PC-3 (cell line): ENCODE measurements at places on chromosomes 5 and 9. TPM values are rescaled to one million over a fixed set of nuclear protein-coding genes. Genes with fewer than 3 reads are reported as not detected.

The ORM1 gene
- not detected in 2 replicates for total RNA-seq

The EIF4E1B gene
- not detected in 2 replicates for total RNA-seq

The CCDC187 gene
- 0.04 TPM in 1 of 2 replicates, not detected in the other for total RNA-seq

The HCN1 gene
- total RNA-seq: not detected in 2 replicates

The EQTN gene
- total RNA-seq: not detected in 2 replicates

The GNPDA1 gene
- total RNA-seq: 34.7 and 36.1 TPM in 2 replicates

The SLCO6A1 gene
- not detected in 2 replicates for total RNA-seq

The SPINK7 gene
- total RNA-seq: 0.15 TPM in 1 of 2 replicates, not detected in the other

The NIPAL4 gene
- 1.0 and 1.8 TPM in 2 replicates for total RNA-seq

The WNK2 gene
- 11.7 and 15.5 TPM in 2 replicates for total RNA-seq

The IFNA2 gene
- total RNA-seq: not detected in 2 replicates

GRCh38 chr5:36701085-36701698 is 94.8 kb downstream of the SLC1A3 start:
- no peak for DNase-seq

GRCh38 chr9:76610011-76610352 is 151.0 kb downstream of the GCNT1 start:
- DNase-seq: no peak

DNA sequence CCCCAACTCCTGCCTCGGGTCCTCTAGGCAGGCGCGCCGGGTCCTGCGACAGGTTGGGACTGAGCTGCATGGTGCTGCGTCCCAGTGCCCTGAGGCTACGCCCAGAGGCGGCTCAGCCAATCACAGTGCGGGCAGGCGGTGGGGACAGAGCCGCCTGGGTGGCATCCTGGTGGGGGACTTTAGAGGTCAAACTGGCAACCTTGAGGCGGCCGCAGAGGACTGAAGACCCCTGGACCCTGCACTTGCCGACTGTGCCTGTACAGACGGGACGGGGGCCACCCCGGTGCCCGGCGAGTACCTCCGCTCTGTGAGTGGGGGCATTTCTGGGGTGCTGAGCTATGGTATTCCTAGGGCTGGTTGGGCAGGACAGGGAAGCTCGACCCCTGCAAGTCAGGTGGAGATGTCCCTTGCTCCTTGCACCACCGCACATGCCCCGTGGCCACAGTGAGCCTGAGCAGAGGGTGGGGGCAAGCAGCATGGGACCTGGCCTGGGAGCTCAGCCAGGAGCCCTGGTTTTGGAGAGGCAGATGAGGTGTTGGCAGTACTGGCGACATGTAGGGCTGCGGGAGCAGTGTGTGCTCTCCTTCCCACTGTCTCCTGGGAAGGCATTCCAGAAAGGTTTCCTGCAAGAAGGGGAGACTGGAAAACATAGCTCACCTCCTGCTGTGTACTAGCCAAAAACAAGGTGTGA is 45.5 kb downstream of the CTSL start:
- DNase-seq: no peak

DNA sequence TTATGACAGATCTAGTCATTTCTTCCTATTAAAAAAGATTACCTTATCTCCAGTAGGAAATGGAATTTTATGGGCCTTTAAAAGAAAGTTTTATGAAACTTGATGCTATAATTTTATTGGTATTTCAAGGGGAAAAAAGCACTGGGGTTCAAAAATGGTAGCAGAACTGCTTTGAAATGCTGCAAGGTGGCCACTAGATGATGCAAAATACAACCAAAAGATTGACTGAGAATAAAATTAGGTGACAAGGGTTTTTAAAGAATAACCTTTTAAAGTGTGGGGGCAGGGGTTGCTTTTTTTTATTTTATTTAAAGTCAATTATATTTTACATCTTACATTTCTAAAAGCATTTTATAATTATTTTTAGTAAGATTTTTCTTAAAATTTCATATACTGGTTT is 61.7 kb downstream of the KLF9 start:
- DNase-seq: no peak

- no peak for DNase-seq
Observed at GRCh38 chr5:168879331-168879730, 300.2 kb upstream of the PANK3 start.

DNA sequence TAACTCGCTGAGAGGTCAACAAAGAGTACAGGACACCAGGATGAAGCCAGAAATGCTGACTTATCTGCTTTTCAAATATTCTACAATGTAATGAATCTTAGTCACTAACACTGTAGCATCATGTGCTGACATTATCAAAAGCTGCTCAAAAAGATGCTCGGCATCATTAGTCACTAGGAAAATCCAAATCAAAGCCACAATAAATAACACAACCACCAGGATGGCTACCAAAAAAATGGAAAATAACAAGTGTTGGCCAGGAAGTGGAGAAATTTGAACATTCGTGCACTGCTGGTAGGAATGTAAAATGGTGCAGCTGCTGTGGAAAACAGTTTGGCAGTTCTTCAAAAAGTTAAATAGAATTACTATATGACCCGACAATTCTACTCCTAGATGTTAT is 269.1 kb downstream of the GLIS3 start:
- no peak for DNase-seq

- DNase-seq: no peak
Observed at GRCh38 chr5:124234770-124235562, 511.5 kb downstream of the ZNF608 start.

DNA sequence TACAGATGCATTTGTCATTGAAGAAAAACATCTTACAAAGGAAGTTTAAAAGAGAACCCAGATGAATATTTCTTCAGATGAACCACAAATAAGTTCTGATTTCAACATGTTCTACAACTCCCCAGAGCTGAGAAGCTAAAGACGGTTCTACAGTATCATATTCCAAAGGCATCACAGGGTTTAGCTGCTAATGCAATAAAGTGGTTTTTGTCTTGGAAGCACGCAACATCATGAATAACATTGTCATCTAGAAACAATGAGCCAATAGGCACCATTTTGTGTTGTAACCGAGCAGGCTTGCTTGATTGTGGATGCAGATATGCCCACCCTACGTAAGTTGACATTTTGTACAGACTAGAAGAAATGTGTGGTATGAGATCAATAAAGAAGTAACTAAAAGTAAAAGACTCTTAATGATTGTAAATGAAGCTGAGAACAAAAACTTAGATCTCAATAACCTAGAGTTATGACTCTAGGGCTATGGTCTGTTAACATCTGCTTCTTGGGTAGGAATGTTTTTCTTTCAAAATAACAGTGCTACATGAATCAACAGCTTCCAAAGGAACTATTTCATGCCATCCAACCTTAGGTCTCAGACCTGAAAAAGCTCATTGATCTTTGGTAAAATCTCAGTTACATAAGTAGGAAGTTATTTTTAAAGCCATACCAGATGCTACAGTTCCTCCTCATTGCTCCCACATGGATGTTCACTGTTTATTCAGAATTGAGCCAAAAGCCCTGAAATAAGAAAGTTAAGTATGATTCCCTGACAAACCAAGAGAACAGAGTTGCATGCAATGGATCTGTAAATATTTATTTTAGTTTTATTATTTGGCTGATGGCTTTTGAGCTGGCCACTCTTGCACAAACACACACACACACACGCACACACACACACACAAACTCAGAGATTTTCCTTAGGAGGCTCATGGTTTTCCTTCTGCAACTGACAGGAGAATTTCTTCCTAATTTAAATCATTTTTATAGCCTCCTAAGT is 118.7 kb upstream of the SLCO6A1 start:
- peak; percentile 43 for DNase-seq

- DNase-seq: no peak
Observed at GRCh38 chr9:127856094-127856728, 1.8 kb upstream of the ENG start.

DNA sequence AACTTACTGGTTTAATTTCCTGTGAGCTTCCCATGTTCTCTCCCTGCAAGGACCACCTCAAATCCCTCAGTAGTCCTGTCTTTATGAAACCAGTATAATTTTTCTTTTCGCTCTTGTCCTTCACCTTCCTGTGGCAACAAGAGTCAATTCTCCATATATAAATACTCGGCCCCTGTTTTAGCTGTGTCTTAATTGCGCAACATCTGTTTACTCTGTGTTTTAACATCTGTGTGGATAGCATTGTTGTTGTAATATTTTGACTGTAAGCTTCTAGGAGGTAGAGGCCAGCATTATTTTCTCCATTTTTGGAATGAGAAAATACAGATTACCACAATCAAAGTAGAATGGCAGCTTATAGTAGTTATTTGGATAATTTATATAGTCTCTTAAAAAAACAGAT is 30.2 kb upstream of the CDKN2B start:
- peak; percentile 21 for DNase-seq

- no peak for DNase-seq
Observed at GRCh38 chr5:74976651-74977050, 75.7 kb downstream of the GCNT4 start.

DNA sequence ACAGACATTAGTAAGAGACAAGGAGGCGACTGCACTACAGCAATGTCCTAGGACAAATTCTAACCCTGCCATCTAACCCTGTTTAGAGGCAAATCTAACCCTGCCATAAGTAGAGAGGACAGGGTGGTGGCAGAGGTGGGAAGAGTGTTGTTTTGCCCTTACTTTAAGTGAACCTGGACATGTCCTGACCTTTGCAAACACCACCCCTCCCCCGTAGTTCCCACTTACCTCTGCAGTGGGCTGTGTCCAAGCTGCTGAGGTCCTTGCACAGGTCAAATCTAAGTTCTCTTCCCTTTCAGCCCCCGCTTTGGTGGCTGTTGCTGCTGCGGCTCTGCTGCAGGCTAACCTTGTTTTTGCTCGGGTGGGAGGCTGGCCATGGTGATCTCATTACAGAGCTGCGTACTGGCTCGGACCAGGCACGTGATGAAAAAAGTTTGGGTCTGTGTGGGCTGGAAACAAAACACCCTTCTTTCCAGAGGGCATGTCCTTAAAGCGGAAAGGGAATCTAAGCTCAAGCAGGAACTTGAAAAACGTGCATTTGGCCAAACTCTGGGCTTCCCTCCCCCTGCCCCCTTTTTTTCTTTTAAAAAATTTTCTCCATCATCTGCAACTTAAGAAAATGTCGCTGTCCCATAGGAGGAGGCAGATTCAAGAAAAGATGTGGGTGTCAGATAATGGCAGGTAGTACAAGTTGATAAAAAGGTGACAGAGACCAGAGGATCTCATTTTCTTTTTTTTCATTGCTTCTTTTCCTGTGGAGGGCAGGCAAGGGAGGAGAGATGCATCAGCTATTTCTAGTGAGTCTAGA is at the start of gene FAXDC2:
Gene FAXDC2 (minus strand): TSS at position 349 of the 808 bp plus-strand sequence. CDS start 12,425 bp downstream, outside the sequence.
- DNase-seq: no peak

DNA sequence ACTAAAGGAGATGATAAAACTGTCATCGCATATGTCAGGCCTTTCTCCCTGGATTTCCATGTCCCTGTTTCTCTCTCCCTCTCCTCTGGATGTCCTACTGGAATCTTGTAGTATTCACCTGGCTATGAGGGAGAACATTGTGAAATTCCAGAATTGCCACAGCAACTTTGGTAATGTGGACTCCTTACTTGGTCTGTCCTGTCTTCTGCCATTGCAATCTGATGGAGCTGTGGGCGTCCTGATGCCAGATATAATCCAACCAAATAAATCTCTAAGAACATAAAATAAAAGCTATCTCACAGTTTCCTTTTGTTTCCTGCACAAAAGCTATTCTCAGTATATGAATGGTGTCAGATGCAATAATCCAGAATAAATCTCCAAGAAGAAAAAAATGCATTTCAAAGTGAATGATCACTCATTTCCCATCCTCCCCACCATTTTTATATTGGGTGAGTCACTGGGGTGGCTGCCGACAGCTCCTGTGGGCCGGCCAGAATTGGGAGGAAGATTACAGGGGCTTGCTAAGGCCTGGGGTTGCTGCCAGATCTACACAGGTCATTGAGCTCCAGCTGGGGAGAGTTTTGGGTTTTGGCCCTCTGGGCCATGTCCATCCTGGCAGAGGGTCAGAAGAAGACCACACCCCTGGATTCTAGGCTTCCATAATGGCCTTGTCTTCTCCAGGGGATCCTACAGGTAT is 160.7 kb upstream of the PITX1 start:
- no peak for DNase-seq

GRCh38 chr5:132259069-132259851 is 1.8 kb downstream of the PDLIM4 start:
- no peak for DNase-seq

DNA sequence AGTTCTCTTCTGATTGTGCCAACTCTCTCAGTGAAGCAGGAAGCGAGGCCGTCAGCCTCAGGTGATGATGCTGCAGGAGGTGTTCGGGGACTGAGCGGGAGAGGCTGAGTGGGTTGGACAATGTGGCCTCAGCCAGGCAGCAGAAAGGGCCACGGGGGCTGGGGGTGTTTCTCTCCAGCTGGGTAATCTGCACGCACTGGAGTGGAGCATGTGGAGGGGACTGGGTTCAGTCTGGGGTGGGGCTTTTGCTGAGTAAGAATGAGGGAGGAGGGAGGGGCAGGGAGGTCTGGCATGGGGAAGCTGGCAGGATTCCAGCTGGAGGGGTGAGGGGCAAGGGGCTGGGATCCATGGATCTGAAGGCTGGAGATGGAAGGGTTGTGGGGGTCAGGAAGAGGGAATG is 60.8 kb upstream of the PHYKPL start:
- no peak for DNase-seq

DNA sequence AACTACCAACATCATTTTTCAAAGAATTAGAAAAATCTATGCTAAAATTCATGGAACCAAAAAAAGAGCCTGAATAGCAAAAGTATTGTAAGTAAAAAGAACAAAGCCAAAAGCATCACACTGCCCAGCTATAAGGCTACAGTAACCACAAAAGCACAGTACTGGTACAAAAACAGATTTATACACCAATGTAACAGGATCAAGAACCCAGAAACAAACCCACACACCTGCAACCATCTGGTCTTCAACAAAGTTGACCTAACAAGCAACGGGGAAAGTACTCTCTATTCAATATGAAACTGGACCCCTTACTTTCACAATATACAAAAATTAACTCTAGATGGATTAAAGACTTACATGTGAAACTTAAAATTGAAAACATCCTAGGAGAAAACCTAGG is 94.2 kb upstream of the TARS1 start:
- DNase-seq: no peak

GRCh38 chr9:21679432-21679831 is 123.0 kb upstream of the MTAP start:
- no peak for DNase-seq

GRCh38 chr9:135146766-135147473 is 59.5 kb downstream of the OLFM1 start:
- DNase-seq: no peak

GRCh38 chr9:18023332-18023731 is 444.5 kb downstream of the SH3GL2 start:
- no peak for DNase-seq

DNA sequence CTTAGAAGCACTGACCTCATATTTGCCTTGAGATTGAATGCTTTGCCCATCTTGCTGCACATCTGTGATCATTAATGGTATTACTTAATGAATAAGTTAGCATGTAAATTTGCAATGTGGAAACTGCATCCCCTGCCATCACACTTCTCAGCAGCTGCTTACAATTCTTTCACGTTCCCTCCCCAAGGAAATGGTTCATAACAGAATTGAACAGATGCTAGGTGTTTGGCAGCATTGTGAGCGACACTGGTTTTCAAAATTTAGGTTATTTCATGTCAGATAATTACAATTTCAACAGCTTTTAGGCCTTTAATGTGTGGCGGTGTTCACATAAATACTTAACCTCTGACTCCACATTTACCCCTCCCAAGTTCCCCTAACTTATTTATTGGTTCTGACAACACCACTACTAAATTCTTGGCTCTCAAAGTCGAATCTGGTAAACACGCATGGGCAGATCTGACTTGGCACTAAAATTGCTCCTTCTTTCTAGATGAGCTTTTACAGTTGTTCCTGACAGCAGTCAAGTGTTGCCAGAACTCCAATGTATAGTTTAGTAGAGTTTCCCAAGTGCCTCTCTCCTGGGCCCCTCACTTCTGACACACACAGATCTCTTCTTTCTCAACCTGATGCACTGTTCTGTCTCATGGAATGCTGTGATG is 46.8 kb downstream of the SLC1A3 start:
- DNase-seq: no peak
